ENCODE measurements at places on chromosomes 5 and 9.

DNA sequence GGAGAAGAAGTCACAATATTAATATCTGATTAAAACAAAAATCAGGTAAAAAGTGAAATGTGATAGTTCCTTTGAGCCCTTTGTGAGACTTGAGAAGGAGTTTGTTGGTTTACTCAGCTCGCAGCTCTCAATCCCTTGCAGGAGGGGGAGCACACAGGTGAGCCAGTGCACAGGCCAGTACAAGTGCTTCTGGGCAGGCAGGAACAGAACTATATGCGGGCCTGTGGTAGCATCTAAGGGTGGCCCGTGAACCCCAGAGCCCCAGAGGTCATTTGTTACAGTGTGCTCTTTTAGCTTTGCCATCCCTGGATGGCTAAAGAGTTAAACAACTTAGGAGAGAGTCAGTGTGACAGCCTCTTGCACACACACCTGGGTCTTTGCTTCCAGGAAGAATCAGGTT lies 215.3 kb upstream of the EDIL3 start:
- DNase-seq = no peak

DNA sequence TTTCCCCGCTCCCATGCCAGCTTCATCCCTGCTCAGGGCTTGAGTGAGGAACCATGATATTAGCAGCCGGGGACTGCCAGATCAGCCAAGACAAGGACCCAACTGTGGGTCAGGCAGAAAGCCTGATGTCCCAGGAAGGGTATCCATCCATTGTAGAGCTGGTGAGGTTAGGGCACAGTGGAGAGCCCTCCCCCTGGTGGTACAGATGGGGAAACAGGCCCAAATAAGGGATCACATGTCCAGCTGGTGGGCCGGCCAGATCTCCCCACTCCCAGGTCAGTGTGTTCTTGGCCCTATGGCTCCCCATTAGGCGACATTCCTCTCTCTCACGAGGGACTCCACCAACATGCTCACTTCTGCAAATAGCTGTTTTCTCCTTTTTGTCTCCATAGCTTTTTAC lies 9.0 kb downstream of the CDX1 start:
- no peak for DNase-seq

DNA sequence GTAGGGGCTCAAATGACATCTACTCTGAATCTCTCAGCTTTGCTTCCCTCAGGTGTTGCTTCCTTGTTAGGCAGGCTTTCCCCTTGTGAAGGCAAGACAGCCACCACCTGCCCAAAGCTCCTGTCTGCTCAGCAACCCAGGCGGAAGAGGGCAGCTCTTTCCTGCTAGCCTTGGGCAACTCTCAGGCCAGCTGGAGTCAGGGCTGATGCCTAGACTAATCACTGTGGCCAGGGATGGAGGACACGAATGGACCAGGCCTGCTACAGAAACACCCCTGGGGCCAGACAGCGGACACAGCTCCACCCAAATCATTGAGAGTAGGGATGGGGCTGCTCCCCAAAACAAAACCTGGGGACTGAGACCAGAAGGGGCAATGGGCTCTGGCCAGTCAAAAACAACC lies 138.0 kb downstream of the MTX3 start:
- no peak for DNase-seq

- DNase-seq = no peak
Measured at GRCh38 chr9:116596646-116597045, 90.5 kb upstream of the TRIM32 start.

Measured in activated CD4-positive, alpha-beta T cell treated with anti-CD3 and anti-CD28 coated beads for 36 hours (primary cell).